GM06990 (cell line): ENCODE measurements at places on chromosomes 7 and 10.

DNA sequence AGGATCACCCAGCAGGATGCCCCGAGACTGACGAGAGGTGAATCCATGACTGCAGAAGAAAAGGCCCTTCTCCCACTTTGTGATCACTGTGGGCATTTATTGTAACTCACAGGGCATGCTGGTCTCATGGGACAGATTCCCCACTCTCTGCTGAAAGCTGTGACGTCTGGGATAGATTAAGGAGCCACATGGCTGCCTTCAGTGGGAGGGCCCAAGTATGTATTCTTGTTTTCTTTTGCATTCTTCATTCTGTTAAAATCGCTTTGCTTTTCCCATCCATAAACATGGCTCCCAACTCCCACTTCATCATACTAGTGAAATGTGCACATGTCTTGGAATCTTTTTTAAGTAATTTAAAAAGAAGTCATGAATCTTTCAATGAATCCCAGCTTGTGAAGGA lies 67.2 kb downstream of the FAM107B start:
- no peak for DNase-seq

DNA sequence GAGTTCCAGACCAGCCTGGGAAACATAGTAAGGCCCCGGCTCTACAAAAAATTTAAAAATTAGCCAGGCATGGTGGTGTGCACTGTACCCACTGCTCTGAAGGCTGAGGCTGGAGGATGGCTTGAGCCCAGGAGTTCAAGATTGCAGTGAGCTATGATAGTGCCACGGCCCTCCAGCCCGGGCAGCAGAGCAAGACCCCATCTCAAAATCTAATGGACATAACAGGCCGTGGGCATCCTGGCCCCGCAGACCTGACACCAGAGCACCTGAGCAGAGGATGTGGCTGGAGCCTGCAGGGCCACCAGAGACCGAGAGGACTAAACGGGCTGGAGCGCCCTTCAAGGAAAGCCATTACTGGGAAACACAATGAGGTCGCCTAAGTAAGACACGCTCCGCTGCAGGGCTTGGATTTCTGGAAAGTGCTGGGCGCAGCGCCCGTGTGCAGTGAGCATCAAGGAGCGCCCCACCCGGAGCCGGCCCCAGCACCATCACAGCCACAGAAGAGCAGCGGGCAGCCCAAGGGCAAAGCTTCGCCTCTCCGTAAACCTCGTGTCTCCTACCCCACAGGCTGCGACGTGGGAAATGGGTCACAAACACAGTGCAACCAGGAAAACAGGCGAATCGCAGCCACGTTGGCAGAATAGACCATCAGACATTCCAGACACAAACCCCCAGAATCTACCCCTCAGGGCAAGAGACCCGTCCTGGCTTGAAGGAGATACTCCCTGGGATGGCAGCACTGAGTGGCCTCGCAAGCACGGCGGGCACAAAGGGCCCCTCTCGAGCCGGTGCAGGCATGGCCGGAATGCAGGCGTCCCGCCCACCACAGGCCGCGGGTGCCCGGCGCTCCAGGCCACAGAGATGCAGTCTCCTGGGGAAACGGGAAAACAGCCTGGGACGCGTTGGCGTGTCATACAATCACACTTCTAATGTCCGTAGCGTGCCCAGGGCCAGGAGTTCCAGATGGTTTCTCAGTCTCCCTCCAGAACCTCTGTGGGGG lies 4.9 kb downstream of the RADIL start:
- no peak for DNase-seq

GRCh38 chr7:99473315-99473596 lies 566 bp downstream of the ZNF789 start:
- no peak for DNase-seq

DNA sequence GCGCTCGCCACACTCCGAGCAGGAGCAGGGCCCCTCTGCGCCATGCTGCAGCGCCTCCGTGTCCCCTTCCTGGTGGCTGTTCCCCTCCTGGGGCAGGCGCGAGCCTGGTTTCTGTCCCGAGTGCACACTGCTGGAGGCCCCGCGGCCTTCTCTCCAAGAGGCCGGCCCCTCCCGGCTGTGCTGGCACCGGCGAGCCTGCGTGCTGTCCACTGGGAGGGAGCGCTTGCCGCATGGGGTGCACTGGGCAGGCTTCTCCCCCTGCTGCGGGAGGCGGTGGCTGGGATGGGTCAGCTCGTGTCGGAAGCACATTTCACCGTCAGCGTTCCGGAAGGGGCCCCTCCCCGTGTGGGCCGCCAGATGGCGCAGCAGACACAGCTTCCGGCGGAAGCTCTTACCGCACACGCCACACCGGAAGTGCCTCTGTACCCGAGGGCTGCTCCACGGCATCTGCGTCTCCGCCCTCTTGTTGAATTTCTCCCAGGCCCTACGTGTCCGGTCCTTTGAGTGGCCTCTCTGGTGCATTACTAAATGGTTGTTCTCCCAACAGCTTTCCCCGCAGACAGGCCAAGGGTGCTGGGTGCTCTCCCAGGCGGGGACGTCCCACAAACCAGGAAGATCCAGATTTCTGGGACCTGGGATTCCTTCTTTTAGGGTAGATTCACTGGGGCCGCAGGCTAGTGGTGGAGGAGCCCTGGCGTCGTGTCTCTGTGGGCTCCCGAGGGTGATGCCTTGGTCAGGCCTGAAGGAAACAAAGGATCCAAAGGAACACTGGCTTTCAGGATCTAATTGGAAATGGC lies 18.7 kb downstream of the ZNF786 start:
- no peak for DNase-seq

GRCh38 chr7:26423436-26423835 lies 131.8 kb downstream of the SNX10 start:
- no peak for DNase-seq

- DNase-seq, result no peak
Observed at GRCh38 chr10:132886211-132887099, 55.9 kb downstream of the CFAP46 start.

DNA sequence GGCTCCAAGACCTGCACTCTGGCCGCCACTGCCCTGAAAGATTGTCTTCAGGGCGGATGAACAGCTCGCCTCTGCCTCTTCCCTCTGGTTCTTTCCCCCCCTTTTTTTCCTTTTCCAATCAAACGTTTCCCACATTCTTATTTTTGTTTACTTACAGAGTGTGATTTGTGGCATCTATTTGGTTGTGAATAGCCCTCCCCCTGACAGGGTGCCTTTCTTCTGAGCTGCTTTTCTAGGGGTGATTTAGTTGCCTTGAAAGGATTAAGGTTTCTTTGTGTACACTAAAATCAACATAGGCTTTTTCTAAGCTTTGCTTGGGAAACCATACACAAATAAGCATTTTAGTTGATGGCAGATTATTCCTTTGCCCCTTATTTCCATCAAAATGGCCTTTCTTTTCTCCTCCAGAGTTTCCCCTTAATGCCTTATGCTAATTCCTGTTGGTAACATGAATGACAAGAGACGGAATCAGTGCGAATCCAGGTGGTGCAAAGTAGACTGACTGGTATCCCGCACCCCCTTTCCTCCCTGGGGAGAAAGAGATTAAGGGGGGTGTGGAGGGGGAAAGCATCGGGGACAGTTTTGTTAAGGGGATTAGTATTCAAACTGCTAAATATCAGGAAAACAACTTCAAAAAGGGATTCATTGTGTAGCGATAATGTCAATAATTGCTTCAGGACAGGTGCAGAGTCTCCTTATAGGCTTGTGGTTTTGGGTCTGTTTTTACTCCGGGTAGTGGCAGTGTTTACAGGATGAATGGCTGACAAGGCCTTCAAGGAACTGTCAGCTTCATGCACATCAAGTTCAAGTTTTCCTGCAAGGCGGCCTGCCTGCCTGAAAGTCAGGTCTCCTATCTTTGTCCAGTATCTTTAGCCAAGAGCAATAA lies 431.6 kb upstream of the GALNT17 start:
- DNase-seq, result no peak

DNA sequence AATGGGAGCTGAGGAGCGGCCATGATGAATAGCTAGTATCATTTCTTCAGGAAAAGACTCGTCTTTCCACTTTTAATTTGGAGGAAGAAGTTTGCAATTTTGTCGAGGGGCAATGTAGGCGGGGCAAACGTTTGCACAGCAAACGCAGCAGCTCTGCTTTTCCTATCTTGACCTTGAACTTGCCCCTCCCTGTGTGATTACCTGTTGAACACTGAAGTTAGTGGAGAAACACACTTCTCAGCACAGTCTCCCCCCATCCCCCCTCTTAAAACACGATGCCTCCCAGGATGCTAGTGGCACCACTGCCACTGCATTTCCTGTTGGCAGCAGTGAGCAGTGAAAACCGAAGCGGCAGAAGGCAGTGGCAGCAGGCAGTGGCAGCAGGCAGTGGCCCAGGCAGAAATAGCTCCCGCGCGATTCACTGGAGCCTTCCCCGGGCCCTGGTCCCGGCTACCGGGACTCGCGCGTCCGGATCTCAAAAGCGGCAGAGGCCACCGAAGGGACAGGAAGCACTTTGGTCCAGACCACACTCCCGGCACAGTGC lies at the start of gene EPDR1:
EPDR1 (plus strand) TSS at position 336 of the 544 bp plus-strand sequence. CDS start 300 bp downstream, outside the sequence.
- peak; percentile 51 for DNase-seq

- no peak for DNase-seq
Observed at GRCh38 chr10:90785782-90786181, 72.1 kb downstream of the HTR7 start.

DNA sequence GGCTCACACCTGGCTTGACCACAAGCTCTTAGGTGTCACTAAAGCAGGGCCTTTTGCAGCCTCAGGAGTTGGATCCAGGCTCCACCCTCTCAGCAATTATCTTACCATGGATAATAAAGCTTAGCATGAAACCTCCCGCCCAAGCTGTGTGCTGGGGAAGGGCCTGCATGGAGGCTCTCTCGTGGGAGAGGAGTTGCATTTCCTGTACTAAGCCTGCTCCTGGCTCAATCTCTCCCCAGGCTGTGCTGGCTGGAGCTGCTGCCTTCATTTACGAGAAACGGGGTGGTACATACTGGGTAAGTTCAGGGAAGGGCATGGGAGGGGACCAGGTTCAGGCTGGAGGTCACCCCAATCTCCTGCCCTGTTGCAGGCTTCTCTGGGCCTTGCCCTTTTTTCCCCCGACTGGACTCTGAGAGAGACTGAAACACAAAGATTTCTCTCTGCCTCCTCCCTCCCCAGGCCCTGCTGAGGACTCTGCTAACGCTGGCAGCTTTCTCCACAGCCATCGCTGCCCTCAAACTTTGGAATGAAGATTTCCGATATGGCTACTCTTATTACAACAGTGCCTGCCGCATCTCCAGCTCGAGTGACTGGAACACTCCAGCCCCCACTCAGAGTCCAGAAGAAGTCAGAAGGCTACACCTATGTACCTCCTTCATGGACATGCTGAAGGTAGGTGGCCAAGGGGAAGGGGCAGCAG lies 2.7 kb downstream of the TMEM176A start:
- no peak for DNase-seq

DNA sequence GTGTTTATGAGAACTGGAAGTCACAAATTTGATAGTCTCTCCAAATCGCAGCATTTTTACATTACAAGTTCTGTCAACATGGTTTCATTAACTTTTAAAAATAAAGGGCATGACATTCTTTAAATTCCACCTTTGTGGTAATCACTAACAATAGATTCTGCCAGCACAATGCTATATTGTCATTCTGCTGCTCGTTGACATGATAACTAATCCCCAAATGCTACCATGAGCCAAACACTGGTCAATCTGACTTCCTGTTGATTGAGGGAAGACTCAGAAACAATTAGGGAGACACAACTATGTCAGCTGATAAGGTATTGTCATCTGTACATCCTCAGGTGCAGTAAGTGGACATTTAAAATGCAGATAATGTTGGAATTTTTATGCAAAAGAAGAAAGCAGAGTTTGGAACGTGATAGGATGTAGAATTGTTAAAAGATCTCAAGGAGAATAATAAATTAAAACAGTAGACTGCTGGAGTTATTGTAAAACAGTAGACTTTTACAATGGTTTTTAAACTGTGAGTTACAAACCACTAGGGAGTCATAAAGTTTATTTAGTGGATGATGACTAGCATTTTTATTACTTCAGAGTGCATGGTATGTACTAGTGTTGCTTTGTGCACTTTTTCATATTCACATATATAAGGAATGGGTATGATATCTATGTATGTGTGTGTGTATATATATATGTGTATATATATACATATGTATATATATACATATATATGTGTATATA lies 126.4 kb upstream of the DKK1 start:
- no peak for DNase-seq

- no peak for DNase-seq
Observed at GRCh38 chr7:116162992-116163391, 47.3 kb upstream of the TES start.

GRCh38 chr10:62081341-62082270 lies 180.1 kb downstream of the ARID5B start:
- no peak for DNase-seq

- DNase-seq, result no peak
Observed at GRCh38 chr7:13139436-13139835, 452.0 kb downstream of the ARL4A start.

GRCh38 chr7:47604496-47604890 lies 22.6 kb upstream of the TNS3 start:
- no peak for DNase-seq

GRCh38 chr7:23913016-23913415 lies 203.0 kb downstream of the STK31 start:
- DNase-seq, result no peak

GRCh38 chr7:86643561-86644281 lies at the start of gene GRM3:
GRM3 (plus strand) TSS chr7:86643909; CDS start chr7:86765146, 121,237 bp downstream.
- DNase-seq, result no peak

DNA sequence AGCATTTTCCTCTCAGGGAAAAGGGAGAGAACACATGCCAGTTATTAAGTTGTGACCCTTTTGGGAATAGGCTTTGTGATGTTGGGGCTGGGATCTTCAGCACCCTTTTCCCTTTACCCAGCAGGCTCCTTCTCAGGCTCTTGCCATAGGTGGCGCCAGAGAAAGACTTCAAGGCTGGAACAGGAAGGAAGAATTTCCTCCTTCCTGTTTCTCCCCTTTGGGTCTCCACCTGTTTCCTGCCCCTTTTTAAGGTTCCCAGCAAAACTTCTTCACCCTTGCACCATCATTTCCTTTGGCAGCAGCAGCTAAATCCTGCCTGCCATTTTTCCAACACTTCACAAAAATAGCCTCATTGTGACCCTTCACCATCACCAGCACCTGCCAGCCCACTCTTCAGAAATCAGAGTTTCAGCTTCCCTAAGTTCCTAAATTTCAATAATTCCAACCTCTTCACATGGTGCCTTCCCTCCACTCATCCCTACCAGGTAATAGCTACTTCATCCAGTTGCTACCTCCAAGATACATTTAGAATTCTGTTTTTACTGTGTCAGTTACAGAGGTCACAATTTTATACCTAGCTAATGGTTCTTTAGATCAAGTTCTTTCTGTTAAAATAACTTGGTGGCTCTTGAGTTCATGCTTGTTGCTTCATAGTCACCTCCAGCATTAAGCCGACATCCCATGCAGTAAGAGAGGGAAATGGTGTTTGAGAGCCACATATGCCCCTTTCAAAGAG lies 22.4 kb upstream of the FOXK1 start:
- DNase-seq, result no peak

DNA sequence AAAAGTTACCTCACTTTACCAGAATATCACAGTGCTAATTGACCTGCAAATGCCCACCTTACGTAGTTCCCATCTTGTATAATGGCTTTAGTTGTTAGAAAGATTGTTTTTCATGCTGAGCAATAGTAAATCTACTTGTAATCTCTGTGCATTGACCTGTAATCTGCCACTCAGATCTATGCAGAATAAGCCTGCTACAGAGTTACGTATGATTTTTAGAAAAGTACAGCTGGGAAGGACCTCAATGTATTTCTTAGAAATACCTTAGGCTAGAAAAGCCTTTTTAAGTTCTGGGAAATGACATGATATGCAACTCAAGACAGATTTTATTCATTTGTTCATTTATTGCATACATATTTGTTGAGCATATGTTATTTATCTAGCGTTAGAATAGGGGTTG lies 530.9 kb downstream of the SORCS3 start:
- no peak for DNase-seq

- no peak for DNase-seq
Observed at GRCh38 chr7:20211376-20211775, 5.8 kb downstream of the MACC1 start.
